ENCODE measurements at places on chromosomes 2 and 18. TPM values are rescaled to one million over a fixed set of nuclear protein-coding genes. Genes with fewer than 3 reads are reported as not detected.

The CNGA3 gene
- total RNA-seq, result not detected

The CYP27A1 gene
- 0.15 TPM for total RNA-seq

The EDAR gene
- total RNA-seq, result 0.01 TPM

The SCYGR4 gene
- total RNA-seq, result not detected

The IFIH1 gene
- 1.5 TPM for total RNA-seq

The SIGLEC15 gene
- 0.09 TPM for total RNA-seq

The TP53I3 gene
- 191 TPM for total RNA-seq

The MOGAT1 gene
- total RNA-seq, result not detected

The SPTBN1 gene
- total RNA-seq, result 128 TPM

The ALK gene
- not detected for total RNA-seq
